ENCODE measurements at places on chromosomes 1 and 21.
A peak's percentile ranks its signal among the peaks of the same experiment; 100 is the strongest.

DNA sequence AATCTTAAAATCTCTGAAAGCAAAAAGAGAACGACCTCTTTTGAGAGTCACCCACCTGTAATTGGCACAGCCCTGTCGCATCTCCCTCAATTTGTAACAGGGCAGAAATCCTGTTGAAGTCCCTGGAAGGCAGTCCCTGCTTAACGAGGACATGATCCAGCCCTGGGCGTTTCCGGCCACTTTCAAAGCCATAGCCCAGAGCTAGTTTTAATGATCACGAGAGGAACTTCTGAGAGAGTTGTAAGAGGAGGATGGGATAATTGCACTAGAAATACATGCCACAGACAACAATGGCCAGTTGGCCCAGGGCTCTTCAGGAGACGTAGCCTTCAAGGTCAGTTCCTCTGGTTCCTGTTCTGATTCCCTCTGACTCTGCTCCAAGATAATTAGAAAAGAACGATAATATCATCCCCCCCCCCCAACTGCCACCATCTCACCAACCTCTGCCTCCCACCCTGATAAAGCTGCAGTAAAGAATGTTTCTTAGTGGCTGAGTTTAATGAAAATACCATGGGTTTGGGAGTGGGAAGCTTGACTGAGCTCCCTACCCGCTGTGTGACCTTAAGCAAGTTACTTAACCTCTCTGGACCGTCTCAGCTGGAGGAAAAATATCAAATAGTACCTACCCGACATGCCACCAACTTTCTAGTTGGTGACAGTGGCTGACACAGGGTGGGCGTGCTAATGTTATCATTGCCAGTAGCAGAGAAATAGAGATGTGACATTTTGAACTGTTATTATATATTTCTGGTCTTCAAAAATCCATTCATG is 140.0 kb downstream of the OMA1 start:
- DNase-seq = no peak

GRCh38 chr21:26954662-26955121 is 12.2 kb downstream of the ADAMTS5 start:
- no peak for DNase-seq

DNA sequence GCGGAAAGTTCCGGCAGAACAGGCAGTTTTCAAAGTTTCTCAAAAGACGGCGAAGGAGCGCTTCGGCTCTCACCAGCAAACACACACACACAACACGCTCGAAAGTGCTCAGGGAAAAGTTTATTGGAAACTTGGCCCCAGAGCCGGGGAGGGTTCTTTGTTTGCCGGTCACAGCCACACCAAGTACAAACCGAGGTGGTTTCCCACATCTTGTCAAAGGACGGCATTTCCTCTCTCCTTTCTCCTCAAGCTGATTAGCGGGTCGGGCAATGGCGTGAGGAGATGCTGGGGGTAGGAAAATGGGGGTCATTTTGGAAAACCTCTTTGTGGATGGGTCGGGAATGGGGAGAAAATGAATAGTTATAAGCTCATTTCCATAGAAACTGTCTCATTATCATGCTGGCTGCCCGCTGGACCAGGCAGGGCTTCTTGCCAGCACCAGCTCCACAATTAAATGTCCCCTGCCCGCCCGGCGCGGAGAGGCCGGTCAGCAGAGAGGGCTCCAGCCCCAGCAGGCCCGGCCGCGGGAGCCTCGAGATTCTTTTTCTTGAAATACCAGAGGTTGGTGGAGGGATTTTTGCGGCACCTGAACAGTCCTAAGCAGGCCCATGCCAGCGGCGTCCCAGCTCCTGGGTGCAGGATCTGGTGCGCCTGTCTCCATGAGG is 92.3 kb downstream of the PRDM16 start:
- no peak for DNase-seq

GRCh38 chr1:172420385-172420784 is at the start of gene C1orf105:
Gene C1orf105 (plus strand): TSS chr1:172420685. CDS start chr1:172420886, 201 bp downstream.
- no peak for DNase-seq

DNA sequence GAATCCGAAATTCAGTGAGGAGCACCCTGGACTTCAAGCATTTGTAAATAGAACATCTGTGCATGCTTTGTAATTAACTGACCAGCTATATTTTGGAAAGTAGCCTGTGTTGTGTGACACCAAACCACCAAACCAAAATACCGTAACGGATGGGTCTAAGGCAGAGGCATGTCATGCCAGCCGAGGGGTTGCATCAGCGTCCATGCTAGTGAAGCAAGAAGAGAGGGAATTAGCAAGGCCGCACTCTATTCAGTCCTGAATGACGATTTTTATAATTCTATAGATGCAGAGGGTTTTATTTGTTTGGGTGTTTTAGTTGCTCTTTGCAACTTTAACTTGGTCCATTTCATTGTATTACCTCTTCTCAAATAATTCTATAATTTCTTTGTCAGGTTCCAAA is 116.8 kb upstream of the SMYD2 start:
- no peak for DNase-seq

GRCh38 chr1:234755449-234755863 is 145.5 kb upstream of the IRF2BP2 start:
- no peak for DNase-seq

GRCh38 chr1:54865238-54866073 is 21.5 kb downstream of the DHCR24 start:
- DNase-seq = no peak

GRCh38 chr1:64616039-64616438 is 128.8 kb upstream of the RAVER2 start:
- no peak for DNase-seq

GRCh38 chr1:184388971-184389370 is 2.1 kb downstream of the C1orf21 start:
- DNase-seq = no peak

DNA sequence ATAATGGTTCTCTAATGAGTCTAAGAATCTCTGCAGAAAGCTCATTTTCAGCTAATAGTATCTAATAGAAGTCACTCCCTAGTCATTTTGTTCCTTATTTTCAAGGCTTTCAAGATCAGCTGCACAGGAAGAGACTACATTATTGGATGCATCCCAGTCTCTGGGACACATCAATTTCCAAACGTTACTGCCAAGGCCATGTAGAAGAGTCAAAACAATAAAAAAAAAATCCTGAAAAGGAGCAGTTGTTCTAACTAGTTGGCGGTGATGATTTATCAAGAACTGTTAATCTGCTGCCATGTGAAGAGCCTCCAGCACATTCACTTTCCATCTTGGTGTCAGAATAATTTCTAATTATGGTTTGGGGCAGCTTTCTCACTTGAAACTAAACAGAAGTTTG is 5.7 kb downstream of the DDAH1 start:
- DNase-seq = no peak

DNA sequence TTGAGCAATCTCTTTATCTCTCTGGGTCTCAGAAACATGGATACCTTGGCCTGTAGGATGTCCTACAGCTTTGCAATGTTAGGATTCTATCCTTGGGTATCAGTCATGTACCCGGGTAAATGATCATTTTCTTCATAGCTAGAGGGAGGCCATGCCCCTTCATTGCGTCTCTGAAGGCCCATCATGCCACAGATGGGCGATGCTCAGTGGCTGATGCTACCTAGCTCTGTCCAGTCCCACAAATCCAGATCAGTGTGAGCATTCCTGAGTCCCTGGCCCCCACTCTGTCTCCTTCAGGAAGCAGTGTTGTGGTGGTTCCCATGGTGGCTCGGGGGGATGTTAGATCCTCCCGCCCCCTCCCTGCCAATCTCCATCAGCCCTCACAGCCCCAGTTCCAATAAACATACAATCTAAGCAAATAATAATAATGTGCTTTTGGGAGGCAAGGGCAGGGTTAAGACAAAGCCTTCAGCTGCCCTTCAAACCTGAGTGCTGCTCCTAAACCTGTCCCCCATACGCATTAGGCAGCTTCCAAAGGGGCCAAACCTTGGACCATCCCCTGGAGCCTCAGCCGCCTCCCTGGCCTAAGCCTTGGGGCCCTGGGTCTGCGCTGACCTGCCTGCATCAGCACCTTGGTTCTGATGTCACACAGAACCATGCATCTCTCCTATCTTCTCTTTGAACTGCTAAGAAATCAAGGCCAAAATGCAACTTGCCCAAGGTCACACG is 681 bp upstream of the GPR61 start:
- DNase-seq = no peak

GRCh38 chr1:172585348-172585747 is 52.4 kb downstream of the SUCO start:
- DNase-seq = no peak

- no peak for DNase-seq
Measured at GRCh38 chr1:246450611-246451251, 56.3 kb downstream of the SMYD3 start.

GRCh38 chr1:37764414-37764825 is 500 bp downstream of the EPHA10 start:
- DNase-seq = no peak

DNA sequence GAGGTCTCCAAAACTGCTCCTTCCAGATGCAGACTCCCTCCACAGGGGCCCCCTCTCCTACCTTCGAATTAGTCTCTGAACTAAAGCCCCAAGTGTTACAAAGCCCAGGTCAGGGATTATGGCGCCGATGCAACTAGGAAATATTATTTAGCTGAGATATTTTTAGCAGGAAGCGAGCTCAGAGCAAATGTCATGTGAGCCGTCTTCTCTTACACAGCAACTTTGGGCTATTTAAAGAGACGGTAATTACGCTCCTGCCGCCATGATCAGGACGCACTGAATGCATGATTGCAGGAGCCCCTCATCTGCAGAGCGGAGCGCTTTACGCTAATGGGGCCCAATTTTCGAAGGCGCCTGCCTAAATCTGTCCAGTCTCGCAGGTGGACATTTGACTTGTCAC is 55.3 kb upstream of the TARDBP start:
- no peak for DNase-seq

DNA sequence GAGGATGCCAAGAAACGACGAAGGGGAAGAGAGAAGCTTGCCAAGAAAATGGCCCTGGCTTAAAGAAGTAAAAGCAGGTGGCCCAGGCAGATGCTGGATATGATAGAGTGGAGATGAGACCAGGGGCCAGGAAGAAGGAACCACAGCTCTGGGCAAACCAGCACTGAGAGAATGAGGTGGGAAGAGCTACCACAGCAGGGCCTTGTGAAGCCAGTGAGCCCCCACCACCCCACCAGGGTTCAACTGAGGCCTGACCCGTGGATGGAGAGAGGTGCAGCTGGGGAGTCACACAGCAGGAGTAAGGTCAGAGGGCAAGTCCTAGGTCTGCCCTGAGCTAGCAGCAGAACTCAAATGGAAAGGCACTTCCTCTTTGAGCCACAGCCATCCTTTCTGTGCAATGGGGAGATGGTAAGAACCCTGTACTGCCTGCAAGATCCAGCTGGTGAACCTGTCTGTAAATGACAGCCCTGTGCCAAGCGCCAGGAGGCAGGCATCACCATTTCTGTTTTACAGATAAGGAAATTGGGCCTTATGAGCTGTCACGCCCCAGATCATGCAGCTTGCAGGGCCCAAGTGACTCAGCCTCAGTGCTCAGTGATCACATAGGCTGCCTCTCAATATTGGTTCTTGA is 8.5 kb downstream of the SH3BGRL3 start:
- DNase-seq = peak; percentile 55

GRCh38 chr1:38558055-38558454 is 301.5 kb downstream of the RRAGC start:
- DNase-seq = no peak

DNA sequence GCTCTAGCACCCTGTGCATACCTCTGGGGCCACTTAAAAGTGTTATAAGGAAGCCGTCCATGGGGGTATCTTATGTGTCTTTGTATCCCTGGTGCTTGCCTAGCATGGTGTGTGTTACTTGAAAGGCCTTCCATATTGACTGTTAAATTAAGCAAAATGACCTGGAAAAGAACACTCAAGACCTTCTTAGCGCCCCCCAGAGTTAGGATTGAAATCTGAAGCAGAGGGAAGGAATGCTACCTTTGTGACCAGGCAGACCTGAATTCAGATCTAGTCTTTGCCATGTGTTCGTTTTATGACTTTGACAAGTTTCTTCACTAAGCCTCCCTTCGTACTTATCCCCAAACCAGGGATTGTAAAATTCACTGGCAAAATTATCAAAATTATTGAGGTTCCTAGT is 59.9 kb downstream of the SLC22A15 start:
- DNase-seq = no peak

- DNase-seq = no peak
Measured at GRCh38 chr1:167227934-167228378, 7.3 kb downstream of the POU2F1 start.

GRCh38 chr1:219173434-219173757 is 282 bp upstream of the LYPLAL1 start:
- no peak for DNase-seq

GRCh38 chr21:40610345-40610744 is 236.6 kb downstream of the DSCAM start:
- no peak for DNase-seq

GRCh38 chr1:185315445-185316071 is 1.5 kb downstream of the IVNS1ABP start:
- no peak for DNase-seq

GRCh38 chr1:46603481-46603857 is 599 bp downstream of the MKNK1 start:
- no peak for DNase-seq

DNA sequence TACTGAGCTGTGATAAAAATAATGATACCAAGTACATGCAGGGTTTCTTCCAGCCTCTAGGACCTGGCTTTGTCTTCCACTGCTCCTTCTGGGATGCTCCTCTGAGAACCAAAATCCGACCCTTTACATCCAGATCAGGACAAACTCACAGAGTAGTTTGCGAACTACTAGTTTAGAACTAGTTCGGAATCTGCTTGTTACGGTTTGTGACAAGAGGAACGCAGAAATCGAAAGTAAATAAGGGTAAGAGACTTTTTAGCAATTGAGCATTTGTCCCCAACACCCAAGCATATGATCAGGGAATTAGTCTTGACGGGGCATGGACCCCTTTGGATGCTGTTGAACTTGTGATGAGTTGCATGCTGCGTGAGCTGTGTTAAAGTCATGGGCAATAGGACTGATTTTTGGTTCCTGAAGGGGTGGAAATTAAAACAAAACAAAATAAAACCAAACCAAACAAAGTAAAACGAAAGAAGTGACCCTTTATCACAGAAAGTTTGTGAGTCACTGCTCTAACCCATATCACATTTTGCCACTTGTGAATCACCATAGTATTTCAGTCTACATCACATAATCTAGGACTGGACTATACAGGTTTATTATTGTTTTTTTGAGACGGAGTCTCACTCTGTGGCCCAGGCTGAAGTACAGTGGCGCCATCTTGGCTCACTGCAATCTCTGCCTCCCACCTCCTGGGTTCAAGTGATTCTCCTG is 35.7 kb upstream of the ERRFI1 start:
- no peak for DNase-seq

GRCh38 chr1:159181328-159182024 is 10.1 kb downstream of the CADM3 start:
- DNase-seq = no peak

GRCh38 chr1:158101455-158101854 is 79.2 kb upstream of the CD1D start:
- DNase-seq = no peak

GRCh38 chr1:222060210-222060916 is 318.5 kb upstream of the DUSP10 start:
- no peak for DNase-seq

- DNase-seq = no peak
Measured at GRCh38 chr21:32378956-32379355, 13.9 kb downstream of the URB1 start.

DNA sequence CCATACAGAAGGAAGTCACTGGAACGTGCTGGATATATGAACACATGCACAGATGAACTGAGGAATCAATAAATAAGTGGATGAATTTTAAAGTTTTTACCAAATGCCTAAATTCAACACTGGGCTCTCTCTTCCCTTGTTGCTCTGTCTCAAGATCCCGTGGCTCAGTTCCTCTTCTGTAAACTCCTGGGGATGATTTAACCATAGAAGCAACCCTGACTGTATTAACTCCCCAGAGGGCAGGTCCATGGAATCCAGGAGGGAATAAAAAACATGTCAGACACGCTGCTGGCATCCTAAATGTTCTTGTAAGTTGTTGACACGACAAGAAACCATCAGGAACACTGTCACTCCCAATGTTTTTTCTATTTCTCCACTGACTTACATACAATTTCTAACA is 45.3 kb upstream of the GPR157 start:
- DNase-seq = no peak

All from activated CD4-positive, CD25-positive, alpha-beta regulatory T cell treated with anti-CD3 and anti-CD28 coated beads, Interleukin-2, amount 50 U/mL, for 72 hours (primary cell).